ENCODE measurements at places on chromosomes 4 and X. TPM values are rescaled to one million over a fixed set of nuclear protein-coding genes. Genes with fewer than 3 reads are reported as not detected.

DNA sequence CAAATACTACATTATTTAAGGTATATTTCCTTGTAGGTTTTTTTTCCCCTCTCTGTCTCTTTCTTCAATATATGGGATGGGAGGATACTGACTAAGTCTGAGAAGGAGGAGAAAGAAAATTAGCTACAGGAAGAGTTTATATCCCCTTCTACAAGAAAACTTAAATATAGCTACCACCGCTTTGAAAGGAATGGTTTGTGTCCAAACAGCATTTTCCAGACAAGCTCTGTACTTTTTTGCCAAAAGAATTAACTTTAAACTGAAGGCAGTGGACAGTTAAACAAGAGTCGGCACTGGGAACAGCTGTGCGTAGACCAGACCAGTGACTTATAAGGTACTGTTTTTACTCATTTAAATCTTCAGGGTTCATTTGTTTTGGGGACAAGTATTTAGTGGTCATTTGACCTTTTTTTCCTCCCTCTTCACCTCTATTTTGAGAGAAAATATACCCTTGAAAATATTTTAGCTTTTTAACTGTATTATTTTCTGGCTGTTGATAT is 303.7 kb downstream of the ARHGAP24 start:
- no peaks in the 10 kb centered on the region for H3K36me3 ChIP-seq
- peaks cover 12% of the 10 kb centered on the region for H3K4me1 ChIP-seq
- DNase-seq = no peak
- H3K27ac ChIP-seq = peak overlapping the region; percentile 35
- no peaks in the 10 kb centered on the region for H3K27me3 ChIP-seq

DNA sequence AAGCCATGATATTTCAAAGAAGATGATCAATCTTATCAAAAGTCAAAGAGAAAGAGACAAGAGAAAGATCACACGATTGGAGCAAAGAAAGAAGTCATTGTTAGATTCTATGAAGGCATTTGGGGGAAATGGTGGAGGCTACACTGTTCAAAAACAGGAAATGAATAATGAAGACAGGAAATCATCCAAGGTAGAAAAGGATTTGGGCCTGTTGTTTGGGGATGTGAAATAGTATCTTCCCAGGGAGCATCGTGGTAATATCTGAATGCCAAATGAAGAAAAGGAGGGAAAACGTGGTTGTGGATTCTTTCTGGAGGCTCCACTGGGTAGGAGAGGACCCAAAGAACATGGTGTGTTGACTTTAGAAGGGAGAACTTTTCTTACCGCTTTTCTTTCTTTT is 482.4 kb downstream of the NLGN4X start:
- H3K27ac ChIP-seq = no peak overlapping the region
- H3K4me3 ChIP-seq = no peak overlapping the region

DNA sequence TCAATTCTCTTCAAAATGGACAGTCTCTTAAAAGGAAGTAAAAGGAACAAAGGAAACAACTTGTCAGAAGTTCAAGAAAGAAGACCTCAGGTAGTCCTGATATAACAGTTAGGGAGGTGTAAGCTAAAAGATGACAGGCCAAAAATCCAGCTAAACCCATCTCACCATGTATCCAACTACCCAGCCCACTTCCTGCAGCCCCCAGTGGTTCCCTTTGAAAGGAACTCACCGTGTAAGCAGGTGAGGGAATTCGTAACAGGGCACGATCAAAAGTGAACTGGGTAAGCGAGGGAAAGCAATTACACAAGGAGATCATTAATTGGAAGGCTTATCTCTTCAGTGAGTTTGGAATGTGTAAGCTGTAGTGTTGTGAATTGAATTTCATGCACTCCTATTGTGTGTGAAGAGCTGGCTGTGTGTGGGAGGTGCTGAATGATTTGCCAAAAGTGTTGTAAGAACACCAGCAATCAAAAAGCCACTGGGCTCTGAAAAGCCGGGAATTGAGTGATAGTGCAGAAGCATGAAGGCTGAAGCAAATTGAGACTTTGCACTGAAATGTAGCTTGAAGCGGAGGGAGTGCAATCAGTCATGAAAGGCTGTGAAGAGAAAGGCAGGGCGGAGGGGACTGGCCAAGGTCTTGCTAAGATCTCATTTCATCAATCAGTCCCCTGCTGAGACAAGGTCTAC is 914.2 kb upstream of the LCORL start:
- H3K4me3 ChIP-seq = no peak overlapping the region
- H3K4me1 ChIP-seq = no peaks in the 10 kb centered on the region
- no peak overlapping the region for H3K27ac ChIP-seq
- H3K36me3 ChIP-seq = no peaks in the 10 kb centered on the region
- no peak for DNase-seq

Gene SLITRK2
- total RNA-seq = 4.6 TPM

Gene HAND2
- 3.3 TPM for total RNA-seq

DNA sequence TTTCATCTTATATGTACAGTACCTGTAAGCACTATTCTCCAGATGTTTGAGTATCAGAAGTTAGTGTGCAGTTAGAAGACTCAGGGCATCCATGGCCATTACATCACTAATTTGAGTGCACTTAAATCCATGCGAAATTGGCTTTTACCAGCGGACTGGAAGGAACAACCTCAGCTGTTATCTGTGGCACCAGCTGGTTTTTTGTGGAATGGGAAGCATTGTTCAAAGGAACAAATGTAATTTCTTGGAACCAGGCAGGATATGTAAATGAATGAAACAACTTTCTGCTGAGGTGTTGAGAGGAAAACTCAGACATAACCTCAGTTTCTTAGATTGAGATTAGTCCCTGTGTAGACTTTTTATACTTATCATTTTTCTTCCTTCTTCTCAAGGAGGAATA is 60.2 kb downstream of the PDGFRA start:
- no peaks in the 10 kb centered on the region for H3K36me3 ChIP-seq
- H3K4me1 ChIP-seq = no peaks in the 10 kb centered on the region
- no peaks in the 10 kb centered on the region for H3K27me3 ChIP-seq
- no peak for DNase-seq

Gene C4orf17
- not detected for total RNA-seq

- DNase-seq = no peak
- H3K4me3 ChIP-seq = no peak overlapping the region
- no peaks in the 10 kb centered on the region for H3K4me1 ChIP-seq
- H3K36me3 ChIP-seq = no peaks in the 10 kb centered on the region
- H3K27ac ChIP-seq = no peak overlapping the region
These were observed 64.7 kb upstream of the PLAC8 start for GRCh38 chr4:83179205-83179604.

Gene BTC
- total RNA-seq = 0.42 TPM

Gene EPGN
- total RNA-seq = not detected

GRCh38 chrX:25020905-25021449 is 5.2 kb upstream of the ARX start:
- no peak overlapping the region for H3K4me3 ChIP-seq
- H3K36me3 ChIP-seq = no peaks in the 10 kb centered on the region
- no peak for DNase-seq
- H3K27ac ChIP-seq = no peak overlapping the region

DNA sequence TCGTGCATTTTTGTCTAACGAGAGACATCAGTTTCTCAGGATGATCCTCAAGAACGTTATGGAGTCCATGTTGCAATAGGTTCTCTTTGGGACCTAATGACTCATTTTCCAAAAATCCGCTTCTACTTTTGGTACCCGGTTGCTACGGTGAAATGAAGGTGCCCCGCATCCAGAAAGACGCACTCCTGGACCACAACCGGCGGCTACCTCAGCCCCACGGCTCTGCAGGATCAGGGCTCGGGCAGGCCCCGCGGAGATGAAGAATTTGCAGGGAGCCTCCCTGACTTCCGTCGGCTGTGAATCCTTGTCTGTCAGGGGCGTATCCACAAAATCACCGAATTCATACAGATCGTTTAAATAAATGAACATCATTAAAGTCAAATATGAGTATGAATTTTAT is 15.6 kb downstream of the GTPBP6 start:
- H3K4me3 ChIP-seq = no peak overlapping the region
- H3K36me3 ChIP-seq = peaks cover 88% of the 10 kb centered on the region
- H3K27ac ChIP-seq = no peak overlapping the region
- no peaks in the 10 kb centered on the region for H3K4me1 ChIP-seq

DNA sequence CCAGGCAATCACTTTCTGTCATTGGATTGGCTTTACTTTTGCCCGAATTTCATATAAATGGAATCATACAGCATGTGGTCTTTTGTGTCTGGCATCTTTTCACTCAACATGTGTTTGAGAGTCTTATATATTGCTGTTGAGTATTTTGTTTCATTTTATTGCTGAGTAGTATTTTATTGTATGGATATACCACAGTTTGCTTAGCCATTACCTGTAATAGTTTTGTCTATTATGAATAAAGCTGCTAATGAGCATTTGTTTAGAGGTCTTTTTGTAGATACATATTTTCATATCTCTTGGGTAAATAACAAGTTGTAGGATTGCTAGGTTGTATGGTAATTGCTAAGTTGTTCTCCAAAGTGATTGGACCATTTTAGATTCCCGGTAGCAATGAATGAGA is 105.7 kb downstream of the WWC2 start:
- DNase-seq = no peak
- H3K27ac ChIP-seq = no peak overlapping the region
- H3K4me3 ChIP-seq = no peak overlapping the region
- H3K36me3 ChIP-seq = no peaks in the 10 kb centered on the region
- no peaks in the 10 kb centered on the region for H3K27me3 ChIP-seq
- no peaks in the 10 kb centered on the region for H3K4me1 ChIP-seq

Gene KLHL4
- total RNA-seq = 0.30 TPM

Gene MAGEA8
- total RNA-seq = not detected

DNA sequence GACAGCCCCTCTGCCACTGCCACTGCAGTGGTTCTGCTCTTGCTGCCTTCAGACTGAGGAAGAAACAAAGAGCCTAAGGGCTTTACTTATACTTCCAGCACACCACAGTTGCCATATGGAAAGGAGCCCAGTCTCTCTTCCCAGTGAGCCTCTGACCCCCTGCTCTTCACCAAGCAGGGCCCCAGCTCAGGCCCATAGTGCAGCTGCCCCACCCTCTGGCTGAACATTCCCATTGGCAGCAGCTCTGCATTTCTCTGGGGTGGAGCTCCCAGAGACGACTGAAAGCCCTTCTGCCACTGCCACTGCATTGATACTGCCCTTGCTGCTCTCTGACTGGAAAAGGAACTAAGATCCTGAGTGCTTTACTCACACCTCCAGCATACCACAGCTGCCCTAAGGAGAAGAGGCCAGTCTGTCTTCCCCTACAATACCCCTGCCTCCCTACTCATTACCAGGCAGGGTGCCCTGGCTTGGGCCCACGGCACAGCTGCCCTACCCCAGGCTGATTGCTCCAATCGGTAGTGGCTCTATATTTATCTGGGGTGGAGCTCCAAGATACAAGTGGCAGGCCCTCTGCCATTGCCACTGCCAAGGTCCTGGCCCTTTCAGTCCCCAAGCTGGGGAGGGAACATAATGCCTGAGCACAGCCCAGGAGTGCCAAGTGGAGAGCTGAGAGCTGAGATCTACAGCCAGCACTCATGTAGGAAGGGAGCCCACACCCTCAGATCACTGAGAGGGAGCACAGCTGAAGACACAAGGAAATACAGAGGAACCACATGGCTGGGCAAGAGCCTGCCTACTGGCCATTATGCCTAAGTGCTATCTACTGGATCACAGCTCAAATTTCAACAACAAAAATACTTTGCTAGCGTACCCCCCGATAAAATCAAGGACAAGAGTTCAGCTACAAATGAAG is 36.0 kb downstream of the AWAT2 start:
- H3K27me3 ChIP-seq = peaks cover 13% of the 10 kb centered on the region
- DNase-seq = no peak
- H3K4me1 ChIP-seq = no peaks in the 10 kb centered on the region
- no peaks in the 10 kb centered on the region for H3K36me3 ChIP-seq
- no peak overlapping the region for H3K27ac ChIP-seq

GRCh38 chr4:145820407-145820806 is 118.2 kb downstream of the ZNF827 start:
- H3K4me3 ChIP-seq = no peak overlapping the region
- no peaks in the 10 kb centered on the region for H3K27me3 ChIP-seq
- no peaks in the 10 kb centered on the region for H3K4me1 ChIP-seq
- H3K36me3 ChIP-seq = no peaks in the 10 kb centered on the region
- H3K27ac ChIP-seq = no peak overlapping the region
- no peak for DNase-seq

Gene RHOXF2B
- total RNA-seq = not detected

GRCh38 chr4:21380861-21381260 is 567.7 kb downstream of the KCNIP4 start:
- no peaks in the 10 kb centered on the region for H3K4me1 ChIP-seq
- H3K4me3 ChIP-seq = no peak overlapping the region
- H3K36me3 ChIP-seq = no peaks in the 10 kb centered on the region
- H3K27me3 ChIP-seq = no peaks in the 10 kb centered on the region
- H3K27ac ChIP-seq = no peak overlapping the region

- no peak for DNase-seq
- no peaks in the 10 kb centered on the region for H3K27me3 ChIP-seq
- no peaks in the 10 kb centered on the region for H3K36me3 ChIP-seq
- H3K4me3 ChIP-seq = no peak overlapping the region
- no peak overlapping the region for H3K27ac ChIP-seq
These were observed 137.8 kb downstream of the SCFD2 start for GRCh38 chr4:53228036-53228435.

Gene DDX60
- total RNA-seq = 9.9 TPM

DNA sequence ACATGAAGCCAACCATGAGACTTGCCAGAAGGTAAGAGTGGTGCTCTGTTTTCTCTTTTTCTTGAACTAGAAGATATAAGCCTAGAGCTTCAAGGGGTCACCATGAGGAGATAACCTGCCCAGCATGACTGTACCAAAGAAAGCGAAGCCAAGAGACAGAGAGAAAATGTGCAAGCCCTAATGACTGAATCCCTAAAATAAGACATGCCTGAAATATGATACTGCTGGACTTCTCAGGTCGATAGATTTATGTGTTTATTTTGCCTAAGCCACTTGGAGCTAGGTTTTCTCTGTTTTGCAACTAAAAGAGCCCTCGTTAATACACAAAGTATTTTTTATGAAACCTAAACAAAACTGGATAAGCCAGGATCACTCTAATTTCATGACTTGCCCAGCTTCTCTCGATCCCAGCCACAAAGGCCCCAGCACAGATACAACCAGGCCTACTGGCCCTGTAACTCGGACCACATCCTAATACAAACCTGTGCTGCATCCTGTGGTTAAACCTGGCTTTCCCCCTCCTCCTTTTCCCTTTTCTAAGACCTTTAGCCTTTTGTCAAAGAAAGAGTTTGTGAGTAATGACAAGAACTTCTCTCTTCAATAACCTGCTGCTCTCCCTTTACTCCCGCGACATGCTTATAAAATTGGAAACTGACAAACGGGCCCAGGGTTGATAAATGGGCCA is 185.8 kb downstream of the APBB2 start:
- peaks cover 10% of the 10 kb centered on the region for H3K4me1 ChIP-seq
- no peaks in the 10 kb centered on the region for H3K36me3 ChIP-seq
- DNase-seq = no peak
- peak overlapping the region; percentile 10 for H3K27ac ChIP-seq

DNA sequence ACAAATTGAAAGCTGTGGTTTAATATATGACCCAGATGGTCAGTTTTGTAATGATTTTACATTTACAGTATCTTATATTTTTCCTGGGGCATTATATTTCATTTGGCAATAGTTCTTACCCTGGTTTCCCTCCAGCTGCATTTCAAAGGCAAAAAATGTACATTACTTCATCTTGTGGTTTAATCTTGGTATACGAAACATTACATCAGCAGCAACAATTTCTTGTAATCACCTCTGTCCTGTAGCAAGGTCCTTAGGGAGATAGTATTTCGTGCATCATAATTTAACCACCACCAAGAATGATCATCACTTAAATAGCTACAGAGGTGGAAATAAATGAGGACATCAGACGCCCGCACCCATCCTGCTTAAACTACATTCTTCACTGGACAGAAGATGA is 48.8 kb downstream of the HS6ST2 start:
- H3K4me1 ChIP-seq = no peaks in the 10 kb centered on the region
- H3K27ac ChIP-seq = no peak overlapping the region

All from tibial nerve (tissue), 4 donors.